ENCODE measurements at places on chromosomes 6 and 20.

DNA sequence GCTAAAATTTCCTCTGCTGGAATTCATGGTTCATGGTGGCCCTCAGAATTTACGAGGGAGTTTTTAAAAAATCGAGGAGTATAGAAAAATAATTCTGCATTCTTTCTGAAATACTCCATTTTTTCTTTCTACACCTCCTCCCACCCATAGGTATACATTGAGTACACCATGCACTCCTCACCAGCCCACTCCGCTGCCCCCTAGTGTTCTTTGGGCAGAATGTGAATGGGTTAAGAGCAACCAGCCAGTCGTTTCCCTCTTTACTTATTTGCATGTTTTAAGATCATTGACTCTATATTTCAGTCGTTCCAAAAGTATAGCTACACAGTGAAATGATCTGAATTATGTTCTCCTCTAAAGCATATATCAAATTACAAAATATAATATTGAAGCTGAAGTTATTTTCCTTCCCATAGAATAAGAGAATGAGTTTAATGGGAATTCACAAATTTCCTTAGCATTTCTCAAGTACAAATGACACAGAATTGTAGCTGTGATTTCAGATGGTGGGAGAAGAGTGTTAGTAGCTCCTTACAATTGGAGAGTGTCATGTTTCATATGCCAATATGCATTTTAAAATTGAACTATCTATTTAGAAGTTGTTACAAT, 977.7 kb upstream of the SLC35B3 start:
- DNase-seq: peak; percentile 43

DNA sequence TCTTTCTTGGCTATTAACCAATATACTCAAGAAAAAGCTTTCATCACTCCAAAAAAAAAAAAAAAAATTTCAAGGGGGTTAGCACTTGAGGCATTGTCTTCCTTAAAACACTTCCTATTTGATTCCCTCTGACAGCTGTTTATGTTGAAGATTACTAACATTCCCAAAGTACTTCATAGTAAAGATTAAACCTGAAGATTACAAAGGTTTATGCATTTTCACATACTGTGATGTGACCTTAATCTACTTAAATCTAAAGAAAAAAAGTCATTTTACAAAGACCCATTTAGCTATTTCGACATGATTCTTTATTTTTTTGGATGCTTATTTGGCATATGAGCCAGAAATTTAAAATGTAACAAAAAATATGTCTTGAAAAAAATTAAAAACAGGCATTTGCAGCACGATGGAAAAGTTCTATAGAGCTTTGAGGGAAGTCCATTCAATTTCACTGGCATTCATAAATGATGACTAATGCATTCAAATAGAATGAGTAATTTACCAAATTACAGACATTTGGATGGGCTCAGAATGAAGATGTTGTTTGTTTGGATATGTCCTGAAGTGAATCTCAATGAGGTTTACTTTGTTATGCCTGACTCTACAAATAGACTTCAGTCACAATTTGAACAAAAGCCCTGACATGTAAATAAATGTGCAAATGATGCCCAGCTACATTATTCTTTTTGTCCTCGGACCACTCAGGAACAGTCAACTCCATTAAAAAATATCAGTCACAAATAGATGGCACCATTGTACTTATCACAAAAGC, 674.6 kb upstream of the MARCKS start:
- no peak for DNase-seq

DNA sequence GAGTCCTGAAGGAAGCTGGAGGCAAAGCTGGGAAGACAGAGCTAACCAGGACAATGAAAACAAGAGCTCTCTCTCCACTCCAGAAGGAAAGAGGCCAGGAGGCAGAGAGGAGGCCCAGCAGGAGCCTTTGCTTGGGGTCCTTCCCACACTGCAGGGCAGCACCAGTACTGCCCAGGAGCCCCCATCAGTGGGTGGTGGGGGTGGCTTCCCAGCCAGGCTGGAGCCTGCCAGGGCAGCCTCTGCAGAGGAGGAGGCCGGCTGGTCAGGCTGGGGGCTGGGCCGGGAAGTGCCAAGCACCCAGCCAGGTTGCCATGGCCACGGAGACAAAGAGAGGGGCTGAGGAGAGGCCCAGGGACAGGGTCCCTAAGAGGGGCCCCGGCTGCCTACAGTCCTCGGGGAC, 33.4 kb downstream of the PREX1 start:
- DNase-seq: no peak

- no peak for DNase-seq
Observed at GRCh38 chr6:162640756-162641155, 86.8 kb downstream of the PRKN start.

GRCh38 chr20:35714127-35714526, 14.9 kb downstream of the ROMO1 start:
- DNase-seq: no peak
